ENCODE measurements at places on chromosomes 13 and 19.

DNA sequence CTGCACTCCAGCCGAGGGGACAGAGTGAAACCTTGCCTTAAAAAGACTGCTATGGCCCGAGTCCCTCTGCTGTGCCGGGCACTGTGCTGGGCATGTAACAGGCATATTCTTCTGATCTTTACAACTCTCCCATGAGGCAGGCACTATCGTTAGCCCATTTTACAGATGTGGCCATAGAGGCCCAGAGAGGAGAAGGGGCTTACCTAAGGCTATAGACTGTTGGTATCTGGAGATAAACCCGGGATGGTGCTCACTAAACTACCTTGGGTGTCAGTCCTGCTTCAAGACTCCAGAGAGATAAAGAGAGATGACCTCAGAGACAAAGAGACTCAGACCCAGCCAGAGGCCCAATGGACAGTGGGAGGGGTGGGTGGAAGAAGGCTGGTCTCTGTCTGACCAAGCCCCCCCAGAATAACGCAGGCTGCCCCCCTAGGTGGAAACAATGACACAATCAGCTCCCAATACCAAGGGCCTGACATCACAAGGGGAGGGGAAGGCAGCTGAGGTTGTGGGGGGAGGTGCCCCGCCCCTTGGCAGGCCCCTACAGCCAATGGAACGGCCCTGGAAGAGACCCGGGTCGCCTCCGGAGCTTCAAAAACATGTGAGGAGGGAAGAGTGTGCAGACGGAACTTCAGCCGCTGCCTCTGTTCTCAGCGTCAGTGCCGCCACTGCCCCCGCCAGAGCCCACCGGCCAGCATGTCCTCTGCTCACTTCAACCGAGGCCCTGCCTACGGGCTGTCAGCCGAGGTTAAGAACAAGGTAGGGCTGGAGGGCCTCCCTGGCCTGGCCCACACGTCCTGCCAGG, at the start of gene CNN1:
TSS of gene CNN1 (plus strand) at position 620 of the 805 bp plus-strand sequence. CDS start at position 697, 77 bp downstream.
- no peak for DNase-seq

DNA sequence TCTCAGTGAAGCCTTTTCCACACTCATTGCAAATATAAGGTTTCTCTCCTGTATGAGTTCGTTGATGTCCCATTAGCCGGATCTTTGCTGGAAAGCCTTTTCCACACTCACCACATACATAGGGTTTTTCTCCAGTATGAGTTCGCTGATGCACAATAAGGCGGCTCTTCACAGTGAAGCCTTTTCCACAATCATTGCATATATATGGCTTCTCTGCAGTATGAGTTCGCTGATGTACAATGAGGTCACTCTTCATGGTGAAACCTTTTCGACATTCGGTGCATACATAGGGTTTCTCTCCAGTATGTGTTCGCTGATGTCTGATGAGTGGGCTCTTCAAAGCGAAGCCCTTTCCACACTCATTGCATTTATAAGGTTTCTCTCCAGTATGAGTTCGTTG, 6.8 kb upstream of the ZNF350 start:
- DNase-seq: no peak

DNA sequence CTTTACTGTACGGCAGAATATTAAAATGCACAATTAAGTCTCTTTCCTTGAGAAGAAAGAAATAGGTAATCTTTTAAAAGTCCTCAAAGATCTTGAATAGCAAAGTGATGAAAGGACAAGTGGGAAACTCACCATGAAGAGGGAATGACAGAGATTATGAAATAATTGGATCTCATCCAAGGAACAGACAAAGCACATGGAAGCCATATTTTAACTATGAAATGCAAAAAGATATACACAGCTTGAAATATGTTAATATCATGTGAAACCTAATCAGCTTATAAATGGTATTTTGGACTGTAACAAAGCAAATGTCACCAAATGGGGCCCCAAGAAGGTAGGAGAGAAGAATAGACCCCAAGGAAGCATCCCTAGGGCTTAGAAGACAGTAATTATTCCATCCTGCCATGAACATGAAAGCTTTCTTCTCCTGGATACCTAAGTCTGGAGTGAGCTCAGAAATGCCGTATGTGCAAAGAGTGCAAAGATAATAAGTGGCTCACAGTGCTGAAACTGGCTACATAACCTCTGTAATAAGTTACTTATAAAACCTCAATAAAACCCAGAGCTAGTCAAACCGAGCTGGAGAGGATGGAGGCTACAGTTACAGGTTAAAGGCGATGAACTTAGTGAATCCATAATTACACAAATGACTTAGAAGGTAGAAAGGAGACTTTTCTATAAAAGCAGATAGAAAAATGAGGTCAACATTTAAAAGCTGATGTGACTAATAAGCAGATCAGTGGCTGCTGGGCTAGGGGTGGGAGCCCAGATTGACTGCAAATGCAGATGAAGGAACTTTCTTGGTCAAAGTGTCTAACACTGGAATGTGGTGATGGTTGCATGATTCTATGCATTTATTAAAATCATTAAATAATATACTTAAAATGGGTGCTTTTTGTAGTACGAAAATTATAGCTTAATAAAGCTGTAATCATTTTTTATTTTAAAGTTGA, 34.4 kb downstream of the DCLK1 start:
- DNase-seq: no peak

DNA sequence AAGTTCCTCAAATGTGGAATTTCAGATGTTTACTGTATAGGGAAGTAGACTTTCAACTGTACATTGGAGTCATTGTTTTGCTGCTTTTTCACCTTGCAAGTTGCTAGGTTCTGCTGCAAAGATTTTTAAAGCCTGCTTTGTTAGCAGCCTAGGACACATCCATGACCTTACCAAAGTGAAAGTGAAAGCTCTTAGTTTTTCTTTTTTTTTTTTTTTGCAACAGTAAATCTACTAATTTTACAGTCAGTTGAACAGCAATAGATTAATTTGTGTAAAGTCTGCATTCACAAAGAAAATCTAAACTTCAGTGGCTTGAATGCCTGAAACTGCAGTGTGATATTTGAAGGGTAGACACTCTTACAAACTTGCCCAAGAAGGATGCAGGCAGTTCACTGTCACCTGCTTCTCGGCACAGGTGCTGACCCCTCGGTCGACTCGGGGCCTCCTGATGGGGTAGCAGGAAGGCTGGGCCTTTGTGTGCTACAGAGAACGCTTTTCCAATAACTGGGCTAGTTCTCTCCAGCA, 5.0 kb upstream of the MTIF3 start:
- DNase-seq: no peak

DNA sequence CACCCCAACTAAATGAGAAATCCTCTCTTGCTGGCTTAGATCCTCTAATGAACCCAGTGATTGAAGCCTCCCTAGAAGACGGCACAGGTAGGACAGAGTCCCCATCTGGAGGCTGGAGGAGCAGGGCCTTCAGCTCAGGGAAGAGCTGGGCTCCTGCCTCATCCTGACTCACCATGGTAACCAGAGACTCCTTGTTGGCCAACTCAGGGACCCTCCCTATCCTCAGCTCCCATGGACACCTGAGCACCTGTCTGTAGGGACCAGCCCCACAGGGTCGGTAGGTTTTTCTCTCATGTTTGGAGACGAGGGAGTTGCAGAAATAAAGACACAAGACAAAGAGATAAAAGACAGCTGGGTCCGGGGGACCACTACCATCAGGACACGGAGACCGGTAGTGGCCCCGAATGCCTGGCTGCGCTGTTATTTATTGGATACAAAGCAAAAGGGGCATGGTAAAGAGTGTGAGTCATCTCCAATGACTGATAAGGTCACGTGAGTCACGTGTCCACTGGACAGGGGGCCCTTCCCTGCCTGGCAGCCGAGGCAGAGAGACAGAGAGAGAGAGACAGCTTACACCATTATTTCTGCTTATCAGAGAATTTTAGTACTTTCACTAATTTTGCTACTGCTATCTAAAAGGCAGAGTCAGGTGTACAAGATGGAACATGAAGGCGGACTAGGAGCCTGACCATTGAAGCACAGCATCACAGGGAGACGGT, 26.6 kb downstream of the SIGLEC7 start:
- DNase-seq: no peak

GRCh38 chr13:89878904-89879303, 1468.6 kb upstream of the MIR17HG start:
- DNase-seq: no peak

DNA sequence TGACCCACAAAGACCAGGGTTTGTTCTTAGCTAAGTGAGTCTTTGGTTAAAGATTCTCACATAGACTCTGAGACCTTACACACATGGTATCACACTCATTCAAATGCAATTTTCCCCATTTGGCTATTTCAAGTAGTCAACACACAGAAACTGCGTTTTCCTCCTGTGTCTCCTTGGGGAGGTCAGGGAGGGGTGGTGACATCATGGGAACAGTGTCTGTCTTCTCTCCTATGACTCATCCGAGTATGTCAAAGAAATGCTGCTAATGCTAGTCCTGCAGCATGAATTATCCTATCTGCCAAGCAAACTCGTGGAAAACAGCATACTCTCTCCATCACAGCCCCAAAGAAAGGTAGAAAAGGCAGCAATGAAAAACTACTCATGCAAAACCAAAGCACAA, 100.2 kb downstream of the ENOX1 start:
- DNase-seq: no peak

DNA sequence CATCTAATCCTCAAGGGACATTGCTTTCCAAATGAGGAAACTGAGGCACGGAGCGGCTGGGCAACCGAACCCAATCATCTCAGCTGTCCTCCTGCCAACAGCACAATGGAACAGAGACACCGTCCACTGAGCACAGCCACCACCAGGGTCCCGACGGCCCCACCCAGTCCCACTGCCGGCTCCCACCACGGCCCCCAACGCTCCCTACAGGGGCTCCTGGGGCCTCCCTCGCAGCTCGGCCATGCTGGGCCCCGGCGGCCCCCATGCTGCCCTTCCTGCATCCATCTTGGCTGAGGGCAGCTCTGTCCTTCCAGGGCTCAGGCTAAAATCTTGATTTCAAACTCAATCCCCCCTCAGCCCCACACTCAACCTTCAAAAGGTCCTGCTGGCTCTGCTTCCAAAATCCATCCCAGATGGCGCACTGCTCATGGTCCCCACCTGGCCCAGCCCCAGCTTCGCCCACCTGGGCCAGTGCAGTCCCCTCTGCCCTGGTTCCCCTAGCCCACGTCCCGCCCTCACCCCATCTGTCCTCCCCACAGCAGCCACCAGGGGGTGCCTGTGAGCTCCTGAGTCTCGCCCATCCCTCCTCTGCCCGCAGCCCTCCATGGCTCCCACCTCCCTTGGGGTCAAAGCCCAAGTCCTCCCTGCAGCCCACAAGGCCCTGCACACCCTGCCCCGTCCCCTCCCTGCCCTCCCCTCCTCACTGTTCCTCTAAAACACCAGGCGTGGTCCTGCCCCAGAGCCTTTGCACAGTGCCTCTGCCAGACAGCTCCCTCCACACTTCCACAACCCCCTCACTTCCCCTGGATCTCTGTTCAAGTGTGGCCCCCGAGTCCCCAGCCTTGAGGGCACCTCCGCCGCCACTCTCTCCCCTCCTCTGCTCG, 7.9 kb downstream of the PIP5K1C start:
- no peak for DNase-seq

- DNase-seq: no peak
These were observed 118.1 kb upstream of the FRY start for GRCh38 chr13:31913459-31913858.

GRCh38 chr13:33452873-33453517, 167.4 kb upstream of the STARD13 start:
- DNase-seq: no peak

GRCh38 chr13:88074794-88075510, 403.8 kb downstream of the SLITRK5 start:
- DNase-seq: no peak

GRCh38 chr13:112576191-112576590, 11.8 kb downstream of the TUBGCP3 start:
- DNase-seq: no peak

DNA sequence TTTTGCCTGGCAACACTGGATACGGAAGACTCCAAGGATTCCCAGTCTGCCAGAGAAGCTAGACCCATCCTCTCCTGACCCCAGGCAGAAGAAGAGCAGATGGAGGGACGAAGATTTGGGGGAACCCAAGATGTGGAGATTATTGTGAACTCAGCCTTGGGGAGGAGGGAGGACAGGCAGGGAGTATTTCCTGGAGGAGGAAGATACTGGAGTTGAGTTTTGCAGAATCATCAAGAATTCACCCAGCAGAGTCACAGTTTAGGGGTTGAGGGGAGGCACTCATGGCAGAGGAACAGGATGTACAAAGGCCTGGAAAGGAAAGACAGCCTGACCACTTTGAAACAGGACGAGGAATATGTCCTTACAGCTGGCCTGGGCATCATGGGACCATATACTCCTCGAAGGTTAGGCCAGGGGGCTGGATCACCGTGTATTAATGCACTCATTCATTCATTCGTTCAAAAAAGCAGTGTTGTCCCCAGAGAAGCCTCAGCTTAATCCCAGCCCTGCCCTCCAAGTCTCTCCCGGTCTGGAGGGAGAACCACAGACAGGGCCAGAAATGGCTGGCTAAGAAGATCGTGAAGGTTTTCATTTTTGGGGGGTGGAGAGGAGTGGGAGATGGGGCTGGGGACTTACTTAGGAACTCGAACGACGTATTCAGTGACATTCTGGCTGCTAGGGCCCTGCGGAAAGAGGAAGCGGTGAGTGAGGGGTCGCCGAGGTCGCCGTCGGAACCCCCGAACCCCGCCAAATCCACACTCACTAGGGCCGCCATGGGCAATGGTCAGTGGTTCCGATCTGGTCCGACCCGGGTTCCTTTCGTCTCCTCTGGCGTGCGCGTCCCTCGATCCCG, 517 bp downstream of the GTF2F1 start:
- DNase-seq: no peak

- DNase-seq: no peak
These were observed 37.2 kb upstream of the C1QTNF9B start for GRCh38 chr13:23934520-23934919.

GRCh38 chr19:5006201-5006600, 37.3 kb downstream of the KDM4B start:
- DNase-seq: no peak

DNA sequence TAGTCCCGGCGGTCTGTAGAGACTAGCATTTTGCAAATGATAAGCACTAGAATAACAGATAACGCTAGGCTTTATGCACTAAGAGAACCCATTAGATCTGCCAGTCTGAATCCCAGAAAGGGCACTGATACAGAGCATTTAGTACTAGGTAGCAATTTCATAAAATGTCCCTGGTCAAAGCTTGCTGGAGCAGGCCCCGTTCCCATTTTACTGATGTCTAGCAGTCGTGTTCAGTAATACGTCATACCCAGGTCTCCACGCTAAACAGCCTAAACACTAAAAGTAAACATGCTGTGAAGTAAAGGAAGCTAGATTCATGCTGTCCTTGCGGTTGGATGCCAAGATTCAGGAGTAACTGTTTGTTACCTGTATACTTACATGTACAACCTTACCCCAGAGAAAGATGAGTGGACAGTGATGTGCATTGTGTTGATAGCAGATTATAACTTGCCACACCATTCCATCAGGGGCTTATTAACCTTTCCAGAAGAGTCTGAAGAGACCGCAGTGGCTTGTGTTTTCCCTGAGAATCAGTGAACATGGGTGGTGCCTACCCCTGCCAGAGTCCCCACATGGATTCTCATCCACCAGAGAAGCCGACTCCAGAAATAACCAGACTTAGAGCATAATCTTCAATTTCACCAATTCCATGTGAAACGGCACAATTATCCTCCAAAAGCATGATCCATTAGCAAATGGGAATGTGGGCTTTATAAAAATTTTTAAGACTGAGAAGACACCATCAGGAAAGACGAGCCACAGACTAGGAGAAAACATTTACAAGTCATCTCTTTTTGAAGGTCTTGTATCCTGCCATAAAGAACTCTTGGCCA, 3.4 kb upstream of the RPS11 start:
- DNase-seq: no peak

GRCh38 chr13:45748941-45749759, 47.0 kb downstream of the CBY2 start:
- no peak for DNase-seq

Data from right renal pelvis (tissue), 4 donors.